ENCODE measurements at places on chromosomes 2 and 18. TPM values are rescaled to one million over a fixed set of nuclear protein-coding genes. Genes with fewer than 3 reads are reported as not detected.

DNA sequence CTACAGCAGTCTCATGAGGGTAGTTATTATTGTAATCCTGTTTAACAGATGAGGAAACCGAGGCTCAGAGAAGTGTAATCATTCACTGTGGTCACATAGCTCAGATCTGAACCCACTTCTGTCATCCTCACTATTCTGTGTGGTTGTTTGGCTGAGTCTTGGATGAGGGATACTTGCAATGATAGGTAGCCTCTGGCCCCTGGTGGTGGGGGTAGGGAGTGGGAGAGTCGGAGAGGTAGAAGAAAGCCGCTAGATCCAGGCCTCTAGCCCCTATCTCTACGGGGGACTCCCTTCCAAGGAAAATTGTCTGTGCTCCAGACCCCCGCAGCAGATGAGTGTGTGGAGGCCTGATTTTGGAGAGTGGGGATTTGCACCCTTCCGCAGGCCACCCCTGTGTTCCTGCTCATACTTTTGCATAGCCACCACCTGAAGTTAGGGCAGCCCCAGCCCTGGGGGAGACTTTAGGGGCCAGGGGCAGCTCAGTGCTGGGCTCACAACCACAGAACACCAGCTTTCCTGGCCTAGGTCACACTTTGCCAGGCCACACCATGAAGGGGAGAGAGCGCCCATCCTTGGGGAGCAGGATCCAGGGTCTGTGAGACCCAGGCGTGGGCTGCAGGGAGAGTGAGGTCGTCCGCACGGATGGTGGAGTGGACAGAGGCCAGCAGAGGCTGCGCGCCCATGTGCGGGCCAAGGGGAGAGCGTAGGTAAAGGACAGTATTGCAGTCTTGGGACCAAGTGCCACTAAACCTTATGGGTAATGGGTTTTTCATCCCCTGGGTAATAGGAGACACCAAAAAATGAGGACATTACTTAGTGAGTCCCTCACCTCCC lies 148.2 kb downstream of the GLI2 start:
- H3K27me3 ChIP-seq = peaks cover 55% of the 10 kb centered on the region
- DNase-seq = peak; percentile 35
- H3K36me3 ChIP-seq = no peaks in the 10 kb centered on the region
- no peaks in the 10 kb centered on the region for H3K4me1 ChIP-seq

- H3K27ac ChIP-seq = no peak overlapping the region
- H3K4me3 ChIP-seq = no peak overlapping the region
- H3K36me3 ChIP-seq = no peaks in the 10 kb centered on the region
- H3K4me1 ChIP-seq = no peaks in the 10 kb centered on the region
- no peaks in the 10 kb centered on the region for H3K27me3 ChIP-seq
Measured at GRCh38 chr2:138718405-138718804, 61.8 kb downstream of the NXPH2 start.

- no peak for DNase-seq
- no peak overlapping the region for H3K4me3 ChIP-seq
- no peaks in the 10 kb centered on the region for H3K36me3 ChIP-seq
- H3K4me1 ChIP-seq = no peaks in the 10 kb centered on the region
- no peaks in the 10 kb centered on the region for H3K27me3 ChIP-seq
- H3K27ac ChIP-seq = no peak overlapping the region
Measured at GRCh38 chr2:55712477-55713060, 18.9 kb upstream of the PNPT1 start.

GRCh38 chr2:121860033-121860757 lies 104.7 kb downstream of the TSN start:
- no peak for DNase-seq
- no peak overlapping the region for H3K4me3 ChIP-seq
- no peaks in the 10 kb centered on the region for H3K27me3 ChIP-seq
- H3K27ac ChIP-seq = no peak overlapping the region

SPATA3 gene
- not detected for total RNA-seq

GRCh38 chr2:58448065-58448507 lies 207.0 kb upstream of the FANCL start:
- no peaks in the 10 kb centered on the region for H3K4me1 ChIP-seq
- no peaks in the 10 kb centered on the region for H3K36me3 ChIP-seq
- no peak overlapping the region for H3K27ac ChIP-seq
- DNase-seq = peak; percentile 13
- no peaks in the 10 kb centered on the region for H3K27me3 ChIP-seq
- H3K4me3 ChIP-seq = no peak overlapping the region

ZDBF2 gene
- total RNA-seq = 0.04 TPM

DNA sequence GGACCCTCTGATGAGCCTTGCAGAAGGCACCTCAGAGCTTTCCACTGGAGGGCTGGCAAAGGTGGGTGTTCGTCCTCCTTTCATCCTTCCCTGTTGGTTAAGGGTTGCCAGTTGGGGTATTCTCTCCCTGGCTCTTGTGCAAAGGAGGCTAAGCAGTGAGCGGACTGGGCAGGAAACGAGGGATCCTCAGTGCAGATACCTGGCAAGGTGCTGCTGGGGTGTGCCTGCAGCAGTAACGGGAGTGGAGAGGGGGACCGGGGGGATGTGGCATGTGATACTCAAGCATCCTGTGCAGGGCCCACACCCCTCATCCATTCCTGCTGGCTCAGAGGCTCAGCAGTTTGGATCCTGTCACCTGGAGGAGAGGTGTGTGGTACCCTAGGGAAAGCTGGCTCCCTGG lies 4.2 kb upstream of the ADCY3 start:
- no peaks in the 10 kb centered on the region for H3K27me3 ChIP-seq
- peaks cover 16% of the 10 kb centered on the region for H3K4me1 ChIP-seq
- no peaks in the 10 kb centered on the region for H3K36me3 ChIP-seq
- DNase-seq = no peak
- H3K4me3 ChIP-seq = no peak overlapping the region

- no peaks in the 10 kb centered on the region for H3K27me3 ChIP-seq
- H3K4me1 ChIP-seq = no peaks in the 10 kb centered on the region
- no peak for DNase-seq
- no peak overlapping the region for H3K4me3 ChIP-seq
- H3K36me3 ChIP-seq = no peaks in the 10 kb centered on the region
Measured at GRCh38 chr18:34707670-34708069, 2.4 kb upstream of the DTNA start.

DNA sequence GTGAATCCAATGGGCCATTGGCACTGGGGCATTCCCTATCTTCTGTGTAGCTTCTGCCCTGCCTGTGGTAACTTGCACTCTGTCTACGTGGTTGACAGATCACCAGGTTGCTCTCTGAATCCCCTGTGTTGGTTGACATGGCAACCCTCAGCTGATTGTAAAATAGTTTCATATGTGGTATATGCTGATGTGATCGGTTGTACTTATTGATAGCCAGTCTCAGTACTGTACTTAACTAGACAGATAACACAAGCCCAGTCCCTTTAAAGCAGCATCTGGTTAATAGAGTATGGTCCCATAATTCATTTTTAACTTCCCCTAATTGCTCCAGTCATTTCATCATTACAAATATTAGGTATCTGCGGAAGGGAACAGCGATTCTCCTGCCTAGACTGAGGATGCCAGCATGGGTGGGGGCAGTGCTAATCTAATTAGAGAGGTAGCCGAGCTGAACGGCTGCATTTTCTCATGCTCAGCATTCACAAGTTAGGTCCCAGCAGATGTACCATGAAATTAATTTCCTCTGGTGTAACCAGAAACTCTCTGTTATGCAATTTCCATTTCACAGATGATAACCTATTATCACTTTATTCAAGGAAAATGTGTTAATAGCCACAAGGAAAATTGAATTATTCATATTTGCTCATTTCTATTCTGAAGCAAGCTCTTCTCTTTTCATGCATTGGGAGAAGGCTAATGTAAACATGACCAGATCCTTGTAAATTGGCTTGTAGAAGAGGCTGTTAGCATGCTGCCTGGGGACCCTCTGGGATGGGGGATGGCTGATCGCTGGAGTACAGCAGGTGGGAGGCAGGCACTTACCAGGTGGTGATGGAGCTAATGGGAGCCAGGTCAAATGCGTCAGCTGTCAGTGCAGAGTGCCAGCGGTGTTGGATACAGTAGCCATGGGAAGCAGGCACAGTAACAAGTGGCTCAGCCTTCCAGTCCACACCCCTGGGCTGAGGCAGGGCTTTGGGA lies 608.3 kb downstream of the GALR1 start:
- no peaks in the 10 kb centered on the region for H3K4me1 ChIP-seq
- DNase-seq = no peak
- H3K27ac ChIP-seq = no peak overlapping the region

PTH2R gene
- 6.0 TPM for total RNA-seq

DNA sequence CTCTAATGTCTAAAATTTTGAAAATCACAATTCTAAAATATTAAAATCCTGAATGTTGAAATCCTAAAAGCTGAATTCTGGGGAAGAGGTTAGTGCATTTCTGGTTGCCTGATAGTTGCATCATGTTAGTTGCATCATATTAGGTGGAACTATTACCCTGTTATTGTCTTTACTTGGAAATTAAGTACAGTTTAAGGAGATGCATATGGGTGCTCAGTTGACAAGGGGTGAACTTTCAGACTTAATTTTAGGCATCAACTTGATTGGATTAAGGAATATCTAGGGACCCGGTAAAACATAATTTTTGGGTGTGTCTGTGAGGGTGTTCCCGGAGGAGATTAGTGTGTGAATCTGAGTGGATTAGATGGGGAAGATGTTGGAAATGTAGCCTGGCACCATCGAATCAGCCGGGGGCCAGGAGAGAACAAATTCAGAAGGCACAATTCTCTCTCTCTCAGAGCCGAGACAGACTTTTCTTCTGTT lies 409.8 kb downstream of the PLCL1 start:
- no peaks in the 10 kb centered on the region for H3K27me3 ChIP-seq
- no peaks in the 10 kb centered on the region for H3K4me1 ChIP-seq
- no peak overlapping the region for H3K4me3 ChIP-seq
- DNase-seq = no peak
- no peaks in the 10 kb centered on the region for H3K36me3 ChIP-seq

GRCh38 chr2:36734304-36734703 lies 37.8 kb downstream of the VIT start:
- H3K4me1 ChIP-seq = no peaks in the 10 kb centered on the region
- no peak overlapping the region for H3K27ac ChIP-seq
- no peaks in the 10 kb centered on the region for H3K36me3 ChIP-seq
- DNase-seq = no peak

DNA sequence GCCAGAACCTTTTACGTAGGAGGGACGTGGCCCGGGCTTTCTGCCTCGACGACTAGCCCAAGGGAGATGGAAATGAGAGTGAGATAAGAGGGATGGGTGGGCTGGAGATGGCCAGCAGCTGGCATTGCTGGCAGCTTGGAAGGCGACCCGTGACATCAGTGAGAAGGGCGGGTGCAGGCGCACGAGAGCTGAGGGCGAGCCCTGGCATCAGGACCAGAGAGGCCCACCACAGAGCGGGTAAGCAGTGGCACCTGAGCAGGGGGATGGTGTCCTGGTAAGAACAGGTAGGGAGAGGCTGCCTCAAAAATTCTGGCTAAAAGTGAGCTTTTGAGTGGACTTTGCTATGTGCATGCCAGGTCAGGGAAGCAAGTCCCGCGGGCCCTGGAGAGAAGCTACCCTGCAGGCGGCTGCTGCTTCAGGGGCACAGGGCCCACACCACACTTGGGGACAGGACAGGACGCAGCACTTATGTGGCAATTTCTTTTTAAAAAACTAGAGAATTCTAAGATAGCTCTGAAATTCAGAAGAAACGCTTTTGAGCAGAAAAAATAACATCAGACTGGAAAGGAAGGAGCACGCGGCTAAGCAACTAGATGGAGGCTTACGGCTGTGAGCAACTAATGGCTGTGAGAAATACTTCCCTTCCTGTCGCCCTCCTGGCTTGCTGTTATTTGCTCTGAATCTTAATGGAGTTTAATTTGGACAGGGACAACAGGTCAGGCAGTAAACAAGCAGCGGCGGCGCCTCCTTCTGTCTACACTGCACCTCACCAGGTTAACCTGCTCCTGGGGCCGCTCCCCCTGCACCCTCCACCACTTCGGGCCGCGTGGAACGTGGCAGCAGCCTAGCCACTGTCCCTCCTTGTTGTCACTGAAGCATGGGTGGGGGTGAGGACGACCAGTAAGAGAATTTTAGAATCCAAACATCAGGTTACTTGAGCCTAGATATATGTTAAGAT lies 20.5 kb downstream of the THAP4 start:
- H3K36me3 ChIP-seq = peaks cover 35% of the 10 kb centered on the region
- no peaks in the 10 kb centered on the region for H3K27me3 ChIP-seq
- H3K4me3 ChIP-seq = no peak overlapping the region
- DNase-seq = no peak

GRCh38 chr2:54535599-54536195 lies 79.6 kb downstream of the SPTBN1 start:
- DNase-seq = no peak
- no peaks in the 10 kb centered on the region for H3K4me1 ChIP-seq
- no peaks in the 10 kb centered on the region for H3K36me3 ChIP-seq
- no peak overlapping the region for H3K4me3 ChIP-seq
- H3K27me3 ChIP-seq = peaks cover 16% of the 10 kb centered on the region

GRCh38 chr2:14634489-14635390 lies 2.2 kb downstream of the LRATD1 start:
- peak; percentile 55 for DNase-seq
- no peaks in the 10 kb centered on the region for H3K36me3 ChIP-seq
- H3K4me1 ChIP-seq = no peaks in the 10 kb centered on the region
- peak overlapping the region; percentile 52 for H3K27ac ChIP-seq
- peaks cover 8% of the 10 kb centered on the region for H3K27me3 ChIP-seq

TTN gene
- 0.07 TPM for total RNA-seq

DNA sequence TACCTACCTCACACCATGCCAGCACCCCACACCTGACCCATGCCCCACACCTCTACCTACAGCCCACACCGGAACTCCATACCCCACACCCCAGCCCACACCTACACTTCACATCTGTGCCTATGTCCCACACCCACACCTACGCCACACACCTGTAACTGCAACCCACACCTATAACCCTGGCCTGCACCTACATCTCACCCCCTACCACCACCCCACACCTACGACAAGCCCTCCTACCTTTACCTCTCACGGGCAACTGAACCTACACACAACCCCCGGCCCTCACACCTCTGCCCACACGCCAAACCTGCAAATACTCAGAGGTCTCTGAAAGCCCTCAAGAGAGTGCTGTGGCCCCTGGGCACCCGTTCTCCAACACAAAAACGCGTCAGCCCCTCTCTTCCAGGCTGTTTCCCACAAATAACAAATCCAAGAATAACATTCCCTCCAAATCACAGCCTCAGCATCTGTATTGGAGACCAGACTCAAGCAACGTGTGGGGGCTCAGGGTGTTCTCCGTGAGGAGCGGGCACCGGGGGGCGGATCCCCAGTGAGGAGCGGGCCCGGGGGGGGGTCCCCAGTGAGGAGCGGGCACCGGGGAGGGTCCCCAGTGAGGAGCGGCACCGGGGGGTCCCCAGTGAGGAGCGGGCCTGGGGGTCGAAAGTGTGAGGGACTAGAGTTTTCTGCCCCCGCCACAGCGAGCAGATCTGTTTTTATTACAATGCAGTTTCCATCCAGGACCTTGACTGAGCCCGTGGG lies 33.4 kb downstream of the SLC66A2 start:
- H3K27me3 ChIP-seq = no peaks in the 10 kb centered on the region
- H3K4me1 ChIP-seq = no peaks in the 10 kb centered on the region
- H3K27ac ChIP-seq = no peak overlapping the region
- H3K36me3 ChIP-seq = no peaks in the 10 kb centered on the region
- no peak for DNase-seq
- H3K4me3 ChIP-seq = no peak overlapping the region

DNA sequence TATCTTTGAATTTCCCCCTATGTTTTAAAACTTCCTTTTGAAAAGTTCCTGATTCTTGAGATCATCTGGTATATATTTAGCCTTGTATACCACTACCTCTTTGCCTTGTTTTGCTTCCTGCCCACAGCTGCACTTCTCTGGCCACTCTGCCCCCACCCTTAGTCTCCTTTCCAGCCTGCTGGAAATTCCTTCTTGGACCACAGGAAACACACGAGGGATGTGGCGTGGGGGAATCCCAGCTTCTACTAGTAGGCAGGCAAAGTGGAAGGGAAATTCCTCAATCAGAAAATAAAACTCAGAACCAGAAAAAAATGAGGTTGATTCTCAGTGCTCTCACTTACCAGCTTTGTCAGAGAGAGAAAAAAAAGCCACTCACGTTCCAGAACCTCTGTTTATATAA lies 13.4 kb downstream of the IL18RAP start:
- peaks cover 13% of the 10 kb centered on the region for H3K4me1 ChIP-seq
- H3K27me3 ChIP-seq = no peaks in the 10 kb centered on the region
- no peaks in the 10 kb centered on the region for H3K36me3 ChIP-seq
- no peak overlapping the region for H3K27ac ChIP-seq
- no peak for DNase-seq

All from K562 (cell line).